Right renal cortex interstitium (tissue), 3 donors: ENCODE measurements at places on chromosomes 2 and 18. TPM values are rescaled to one million over a fixed set of nuclear protein-coding genes. Genes with fewer than 3 reads are reported as not detected.

PLGLB1 gene
- polyA plus RNA-seq = 9.2 TPM

STON1 gene
- polyA plus RNA-seq = 38.7 TPM

DNA sequence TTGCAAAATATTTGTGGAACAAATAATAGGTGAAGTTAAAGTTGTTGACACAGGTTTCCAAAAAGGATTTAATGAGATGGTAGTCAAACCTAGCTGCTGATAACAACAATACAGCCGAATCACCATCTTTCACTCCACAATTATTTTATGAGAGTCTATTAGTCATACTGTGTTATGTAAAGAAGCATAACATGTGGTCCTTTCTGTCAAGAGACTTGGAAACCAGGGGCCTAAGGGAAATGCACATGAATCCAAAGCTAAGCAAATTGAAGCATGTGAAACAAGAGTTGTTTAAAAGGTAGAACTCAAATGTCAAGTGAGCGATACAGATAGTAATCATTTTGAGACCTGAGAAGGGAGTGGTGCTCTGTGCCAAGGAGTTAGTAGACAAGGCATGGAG lies 16.0 kb downstream of the CD28 start:
- no peak for DNase-seq

GRCh38 chr2:27145682-27146081 lies 3.1 kb upstream of the TCF23 start:
- no peak for DNase-seq
